ENCODE measurements at places on chromosomes 6 and 20.

DNA sequence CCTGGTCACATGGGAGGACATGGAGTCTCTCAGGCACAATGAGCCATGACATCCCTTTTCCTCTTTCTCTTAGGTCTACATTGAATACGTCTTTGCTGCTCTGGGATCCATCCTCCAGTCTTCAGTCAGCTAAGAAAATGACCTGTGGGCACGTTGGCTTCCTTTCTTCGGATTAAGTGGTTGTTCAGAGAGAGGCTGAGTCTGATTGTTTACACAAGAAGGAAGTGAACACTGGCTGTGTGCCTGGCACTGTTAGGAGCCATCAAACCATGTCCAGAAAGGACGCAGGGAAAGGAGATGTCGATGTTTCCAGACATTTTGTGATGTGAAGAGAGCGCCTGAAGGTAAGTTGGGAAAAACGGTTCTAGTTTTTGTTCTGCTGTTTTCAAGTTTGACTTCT is 309.9 kb upstream of the CDYL start:
- DNase-seq, result no peak

GRCh38 chr6:114419175-114419574 is 76.4 kb upstream of the HS3ST5 start:
- no peak for DNase-seq

- DNase-seq, result no peak
These were observed 79.3 kb upstream of the PMEPA1 start for GRCh38 chr20:57788936-57789613.

GRCh38 chr20:40754339-40754943 is 65.4 kb upstream of the MAFB start:
- DNase-seq, result no peak

DNA sequence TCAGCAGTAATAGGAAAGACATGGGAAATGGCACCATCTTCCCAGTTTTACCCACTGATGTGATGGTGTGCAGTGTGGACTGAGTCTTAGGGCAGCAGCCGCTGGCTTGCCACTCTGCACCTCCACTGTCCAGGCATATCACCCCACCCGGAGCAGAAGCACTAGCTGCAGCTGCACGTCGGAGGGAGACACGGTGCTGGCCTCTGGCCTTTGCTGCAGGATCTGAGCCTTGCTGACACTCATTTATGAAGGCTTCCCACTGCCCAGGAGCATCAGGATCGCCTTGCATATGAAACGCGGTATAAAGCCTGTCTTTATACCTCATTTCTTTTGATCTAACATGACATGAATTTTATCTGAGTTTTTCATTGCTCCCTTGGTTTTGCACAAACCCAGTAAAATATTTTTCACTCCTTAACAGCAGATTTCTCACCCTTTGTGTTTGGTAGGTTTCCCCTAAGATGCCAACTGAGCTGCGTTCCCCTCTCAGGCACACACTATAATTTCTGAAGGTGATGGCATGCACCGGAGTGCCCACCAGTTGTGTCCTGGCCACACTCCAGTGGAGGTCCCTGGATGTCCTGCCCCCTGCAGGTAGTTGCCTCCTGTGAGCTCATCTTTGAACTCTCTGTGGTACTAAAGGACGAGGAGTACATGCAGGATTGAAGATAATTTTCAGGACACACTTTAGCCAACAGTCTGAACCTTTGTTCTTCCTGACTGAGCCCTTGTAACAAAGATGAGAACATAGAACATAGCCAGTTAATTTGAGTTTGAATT is 9.0 kb upstream of the EXOC2 start:
- no peak for DNase-seq

- DNase-seq, result no peak
These were observed 27.6 kb upstream of the FAM83C start for GRCh38 chr20:35319871-35320197.

DNA sequence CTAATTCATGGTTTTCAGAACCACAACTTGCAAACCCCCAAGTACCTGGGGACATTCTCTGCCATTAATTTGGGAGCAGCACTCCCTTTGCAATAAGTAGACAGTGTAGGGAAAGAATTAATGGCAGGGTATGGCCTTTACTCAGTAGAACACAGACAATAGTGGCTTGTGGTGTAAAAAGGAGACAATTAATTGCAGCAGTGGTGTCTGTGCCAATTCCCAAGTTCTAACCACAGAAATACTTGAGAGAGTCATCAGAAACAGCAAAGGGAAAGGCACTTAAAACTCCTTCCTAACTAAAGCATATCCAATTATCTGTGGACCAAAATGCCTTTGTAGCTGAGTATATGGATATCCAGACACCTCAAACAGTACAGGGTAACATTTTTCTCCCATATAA is 257.6 kb upstream of the POU3F2 start:
- no peak for DNase-seq

DNA sequence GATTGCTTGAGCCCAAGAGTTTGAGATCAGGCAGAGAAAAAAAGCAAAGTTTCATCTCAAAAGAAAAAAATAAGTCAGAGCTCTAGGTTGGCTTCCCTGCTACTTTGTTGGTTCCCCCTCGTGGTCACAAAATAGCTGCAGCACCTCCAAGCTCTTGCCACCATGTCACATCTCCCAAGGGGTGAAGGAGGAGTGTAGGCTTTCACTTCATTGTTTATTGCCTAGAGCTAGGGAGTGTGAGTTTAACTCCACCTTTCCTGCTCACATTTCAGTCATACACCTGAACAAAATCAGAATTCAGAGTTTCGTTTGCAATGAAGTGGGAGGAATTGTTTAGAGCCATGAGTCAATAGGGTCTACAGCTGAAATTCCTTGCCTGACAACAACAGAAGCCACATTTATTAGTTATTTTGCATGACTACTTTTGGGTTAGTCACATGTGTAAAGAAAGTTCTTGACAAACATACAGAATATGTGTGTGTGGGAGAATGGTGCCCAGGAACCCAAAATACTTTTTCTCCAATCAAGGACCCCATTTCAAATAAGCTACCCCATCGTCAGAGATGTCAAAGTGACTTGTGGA is 56.2 kb upstream of the UFL1 start:
- DNase-seq, result no peak

DNA sequence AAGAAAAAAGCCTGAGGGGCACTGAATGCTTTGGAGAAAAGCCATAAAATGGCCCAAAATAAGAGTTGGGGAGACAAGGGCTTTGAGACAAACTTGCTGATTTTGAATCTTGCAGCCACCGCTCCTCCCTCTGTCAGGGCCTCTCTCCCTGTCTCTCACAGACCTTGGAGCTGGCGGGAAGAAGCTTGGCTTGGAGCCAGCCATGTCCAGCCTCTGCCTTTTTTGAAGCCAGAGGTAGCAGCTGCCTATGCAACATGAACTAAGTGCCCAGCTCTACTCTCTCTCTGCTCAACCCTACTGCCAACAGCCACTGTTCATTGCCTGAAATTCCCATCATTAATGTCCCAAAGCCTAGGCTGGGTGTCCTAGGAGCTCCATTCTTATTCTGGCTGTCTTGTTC is 63.7 kb upstream of the CTNNBL1 start:
- no peak for DNase-seq

- DNase-seq, result no peak
These were observed 33.6 kb downstream of the CTCFL start for GRCh38 chr20:57491373-57491772.

GRCh38 chr20:10848810-10849370 is 175.1 kb upstream of the JAG1 start:
- no peak for DNase-seq

DNA sequence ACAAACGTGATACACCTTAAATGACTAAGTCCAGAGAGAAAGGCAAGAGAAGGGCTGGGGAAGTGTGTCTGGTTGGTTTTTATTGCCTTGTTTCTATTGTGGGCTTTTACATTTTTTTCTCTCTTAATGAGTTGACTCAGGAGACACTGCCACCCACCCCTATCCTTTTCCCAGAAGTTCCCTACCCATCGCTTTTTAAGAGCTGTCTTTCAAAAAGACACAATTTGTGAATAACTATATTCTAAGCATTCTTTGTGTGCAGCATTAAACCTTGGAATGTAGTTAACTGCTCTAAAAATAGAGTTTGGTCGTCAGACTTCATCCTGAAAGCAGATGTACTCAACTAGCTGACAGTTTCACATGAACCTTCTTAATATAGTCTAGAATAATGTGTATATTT is 174.9 kb downstream of the ISM1 start:
- DNase-seq, result no peak

DNA sequence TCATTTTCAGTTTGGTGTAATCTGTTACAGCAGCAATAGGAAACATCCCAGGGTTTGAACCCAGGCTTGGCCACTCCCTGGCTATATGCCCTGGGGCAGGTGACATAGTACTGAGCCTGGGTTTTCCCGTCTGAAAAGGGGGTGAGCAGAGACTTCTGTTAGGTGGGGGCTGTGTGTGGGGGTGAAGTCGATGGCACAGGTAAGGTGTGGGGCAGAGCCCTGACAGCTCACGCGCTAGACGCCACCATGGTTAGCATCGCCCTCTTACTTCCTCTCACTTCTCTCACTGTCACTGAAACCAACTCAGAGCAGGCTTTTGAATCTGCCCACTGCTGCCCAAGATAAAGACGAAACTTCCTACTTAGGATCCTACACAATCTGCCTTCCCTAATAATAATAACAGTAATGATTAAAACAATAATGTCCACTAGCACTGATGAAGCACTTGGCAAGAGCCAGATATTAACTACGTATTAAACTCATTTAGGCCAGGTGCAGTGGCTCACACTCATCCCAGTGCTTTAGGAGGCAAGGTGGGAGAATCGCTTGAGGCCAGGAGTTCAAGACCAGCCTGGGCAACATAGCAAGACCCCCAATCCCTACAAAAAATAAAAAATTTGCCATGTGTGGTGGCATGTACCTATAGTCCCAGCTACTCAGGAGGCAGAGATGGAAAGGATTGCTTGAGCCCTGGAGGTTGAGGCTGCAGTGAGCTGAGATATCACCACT is 117.9 kb upstream of the PTPN1 start:
- no peak for DNase-seq

GRCh38 chr6:134117409-134117808 is 65.0 kb upstream of the SLC2A12 start:
- no peak for DNase-seq

GRCh38 chr6:156027248-156027626 is 571.6 kb upstream of the NOX3 start:
- no peak for DNase-seq

- DNase-seq, result peak; percentile 63
These were observed 796 bp downstream of the SENP6 start for GRCh38 chr6:75602246-75603105.

DNA sequence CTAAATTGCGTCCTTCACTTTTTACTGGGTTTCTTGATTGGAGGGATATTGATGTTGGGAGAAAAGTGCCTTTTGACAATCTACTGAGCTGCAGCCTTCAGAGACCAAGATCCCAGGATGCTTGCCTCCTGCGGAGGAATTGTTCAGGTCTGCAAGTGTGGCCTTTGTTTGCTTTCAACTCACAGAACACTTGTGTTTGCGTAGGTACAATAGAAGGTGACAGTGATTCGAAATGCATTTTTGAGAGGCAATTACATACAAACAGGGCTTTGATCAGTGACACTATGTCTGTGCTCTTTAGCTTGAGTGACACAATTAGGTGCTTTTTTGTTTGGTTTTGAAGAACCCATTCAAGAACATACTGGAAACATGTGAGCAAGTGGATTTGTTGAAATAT is 600.6 kb downstream of the QKI start:
- no peak for DNase-seq

DNA sequence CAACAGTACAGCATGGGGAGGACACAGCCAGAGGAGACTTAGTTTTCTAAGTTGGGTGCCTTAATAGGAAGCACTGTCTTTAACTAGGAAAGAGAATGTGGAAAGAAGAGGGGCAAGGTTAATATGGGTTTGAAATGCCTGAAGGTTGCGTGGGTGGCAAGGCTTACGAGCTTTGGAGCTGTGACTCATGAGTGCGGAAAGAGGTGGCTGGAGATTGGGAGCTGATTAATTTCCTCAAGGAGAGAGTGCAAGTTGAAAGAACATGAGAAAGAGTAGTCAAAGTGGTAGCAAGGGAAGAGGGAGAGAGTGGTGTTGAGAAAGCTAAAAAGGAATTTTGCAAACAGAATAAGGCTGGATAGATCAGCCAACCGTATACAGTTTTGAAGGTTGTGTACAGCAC is 315.1 kb upstream of the PRND start:
- DNase-seq, result no peak

GRCh38 chr6:38310061-38310460 is 329.7 kb downstream of the BTBD9 start:
- DNase-seq, result no peak

- DNase-seq, result peak; percentile 8
These were observed 41.8 kb downstream of the OR2B2 start for GRCh38 chr6:27870291-27870870.

DNA sequence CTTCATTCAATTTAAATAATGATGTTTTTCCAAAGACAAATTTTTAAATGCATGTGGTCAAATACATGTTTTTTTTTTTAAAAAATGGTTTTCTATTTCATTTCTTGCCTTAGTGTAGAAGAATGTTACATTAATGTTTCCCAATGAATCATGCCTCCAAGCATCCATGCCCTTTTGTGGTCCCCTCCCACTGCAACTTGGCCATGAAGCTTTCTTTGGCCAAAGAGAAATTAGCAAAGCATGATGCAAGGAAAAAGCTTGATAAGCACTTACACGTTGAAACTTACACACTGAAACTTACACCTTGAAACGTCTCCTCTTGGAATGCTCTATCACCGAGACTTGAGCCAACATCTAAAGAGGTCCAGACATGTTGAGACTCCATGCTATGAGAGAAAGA is 93.0 kb upstream of the ELOVL5 start:
- no peak for DNase-seq

DNA sequence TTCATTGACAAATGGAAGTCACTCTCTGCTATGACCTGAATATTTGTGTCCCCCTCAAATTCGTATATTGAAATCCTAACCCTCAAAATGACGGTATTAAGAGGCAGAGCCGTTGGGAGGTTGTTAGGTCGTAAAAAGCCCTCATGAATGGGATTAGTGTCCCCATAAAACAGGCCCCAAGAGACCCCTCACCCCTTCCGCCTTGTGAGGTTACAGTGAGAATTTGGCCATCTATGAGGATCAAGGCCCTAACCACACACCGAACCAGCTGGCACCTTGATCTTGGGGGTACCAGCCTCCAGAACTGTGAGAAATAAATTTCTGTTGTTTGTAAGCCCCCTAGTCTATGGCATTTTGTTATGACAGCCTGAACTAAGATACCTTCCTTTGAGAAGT is 52.5 kb upstream of the SLC22A16 start:
- no peak for DNase-seq

GRCh38 chr20:43722153-43722505 is 4.7 kb downstream of the GTSF1L start:
- DNase-seq, result no peak

- DNase-seq, result no peak
These were observed 75.3 kb downstream of the TULP4 start for GRCh38 chr6:158387578-158387977.

- peak; percentile 26 for DNase-seq
These were observed 118.4 kb downstream of the FARS2 start for GRCh38 chr6:5379647-5380242.

- DNase-seq, result no peak
These were observed 86.7 kb downstream of the AHI1 start for GRCh38 chr6:135410856-135411255.

DNA sequence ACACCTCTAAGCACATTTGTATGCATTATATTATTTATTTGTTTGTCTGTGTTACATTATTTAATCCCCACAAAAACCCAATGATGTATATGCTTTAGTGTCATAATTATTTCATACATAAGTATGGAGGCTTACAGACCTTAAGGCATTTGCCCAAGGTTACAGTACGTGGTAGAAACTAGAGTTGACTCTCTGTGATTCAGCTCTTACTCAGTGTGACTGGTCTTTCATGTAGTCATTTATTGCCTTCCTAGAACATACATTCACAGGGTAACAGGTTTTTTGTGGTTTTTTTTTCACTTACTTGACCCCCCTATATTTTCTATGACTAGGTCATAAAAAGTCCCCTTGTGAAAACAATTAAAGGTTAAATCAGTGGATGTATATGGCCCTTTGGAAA is 566.8 kb downstream of the TFAP2A start:
- no peak for DNase-seq

Data from hematopoietic multipotent progenitor cell treated with erythropoietin and hydrocortisone succinate and interleukin-3 and kit ligand, for 17 days (in vitro differentiated cells).